ENCODE measurements at places on chromosomes 3 and 15.

DNA sequence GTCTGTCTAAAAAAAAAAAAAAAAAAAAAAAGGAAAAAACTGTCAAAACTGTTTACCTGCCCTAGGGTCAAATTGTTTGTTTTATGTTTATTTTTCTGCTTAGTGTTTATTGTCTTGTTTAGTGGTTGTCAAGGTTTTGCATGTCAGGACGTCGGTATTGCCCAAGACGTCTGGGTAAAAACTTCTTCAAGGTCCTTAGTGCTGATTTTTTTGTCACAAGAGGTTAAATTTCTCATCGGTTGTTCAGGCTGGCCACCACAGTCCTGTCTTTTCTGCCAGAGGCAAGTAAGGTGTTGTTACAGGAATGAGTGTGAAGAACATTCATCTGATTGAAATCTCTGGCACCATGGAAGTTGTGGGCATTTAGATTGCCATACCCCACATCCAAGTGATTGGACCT is 7.0 kb downstream of the DET1 start:
- no peak for DNase-seq

GRCh38 chr3:163722405-163722804 is 1355.9 kb downstream of the SI start:
- no peak for DNase-seq

DNA sequence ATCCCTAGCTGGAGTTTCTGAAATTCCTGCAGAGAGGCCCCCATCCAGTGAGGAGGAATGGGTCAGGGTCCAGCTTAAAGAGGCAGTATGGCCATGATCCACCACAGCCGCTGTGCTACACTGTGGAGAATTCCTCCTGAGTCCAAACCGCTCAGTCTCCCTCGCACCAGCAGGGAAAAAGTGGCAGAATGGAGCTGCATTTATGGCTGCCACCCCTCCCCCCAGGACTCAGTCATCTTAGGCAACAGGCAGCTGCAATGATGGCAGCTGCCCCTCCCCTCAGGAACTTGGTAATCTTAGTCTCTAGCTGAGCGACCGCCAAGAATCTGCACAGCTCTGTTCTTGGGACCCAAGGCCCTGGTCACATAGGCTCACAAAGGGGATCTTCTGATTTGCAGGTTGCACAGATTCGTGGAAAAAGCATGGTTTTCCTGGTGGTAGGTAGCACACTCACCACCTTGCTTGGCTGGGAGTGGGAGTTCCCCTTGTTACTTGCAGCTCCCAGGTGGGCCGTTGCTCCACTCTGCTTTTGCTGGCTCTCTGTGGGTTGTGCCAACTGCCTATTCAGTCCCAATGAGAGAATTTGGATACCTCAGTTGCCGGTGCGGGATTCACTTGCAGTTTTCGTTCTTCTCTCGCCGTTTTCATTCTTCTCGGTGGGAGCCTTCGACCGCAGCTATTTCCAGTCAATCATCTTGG is 204.1 kb downstream of the STXBP5L start:
- no peak for DNase-seq

GRCh38 chr3:183449391-183449790 is 21.0 kb upstream of the MCF2L2 start:
- no peak for DNase-seq

- DNase-seq, result no peak
Observed at GRCh38 chr15:63107895-63108546, 13.6 kb upstream of the LACTB start.

- DNase-seq, result no peak
Observed at GRCh38 chr3:105715372-105715771, 153.4 kb downstream of the CBLB start.

- DNase-seq, result peak; percentile 79
Observed at GRCh38 chr15:67076147-67076843, 10.9 kb downstream of the SMAD3 start.

DNA sequence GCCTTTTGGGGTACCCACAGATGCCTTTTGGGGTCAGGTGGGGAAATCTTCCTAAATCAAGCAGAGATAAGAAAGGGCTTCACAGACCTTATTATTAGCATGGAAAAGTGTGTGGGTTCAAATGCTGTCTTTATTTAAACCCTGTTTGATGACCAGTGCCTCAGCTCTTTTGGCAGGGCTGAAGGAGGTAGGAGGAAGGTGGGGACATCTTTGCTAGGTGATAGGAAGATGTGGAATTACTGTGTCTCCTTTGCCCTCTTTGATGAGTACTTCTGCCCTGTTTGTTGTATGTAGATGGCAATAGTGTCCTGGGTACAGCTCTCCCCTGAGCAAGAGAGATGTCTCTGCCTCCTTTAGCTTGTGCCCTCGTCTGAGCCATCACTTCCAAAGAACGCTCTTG is 333.3 kb upstream of the ROPN1 start:
- no peak for DNase-seq

DNA sequence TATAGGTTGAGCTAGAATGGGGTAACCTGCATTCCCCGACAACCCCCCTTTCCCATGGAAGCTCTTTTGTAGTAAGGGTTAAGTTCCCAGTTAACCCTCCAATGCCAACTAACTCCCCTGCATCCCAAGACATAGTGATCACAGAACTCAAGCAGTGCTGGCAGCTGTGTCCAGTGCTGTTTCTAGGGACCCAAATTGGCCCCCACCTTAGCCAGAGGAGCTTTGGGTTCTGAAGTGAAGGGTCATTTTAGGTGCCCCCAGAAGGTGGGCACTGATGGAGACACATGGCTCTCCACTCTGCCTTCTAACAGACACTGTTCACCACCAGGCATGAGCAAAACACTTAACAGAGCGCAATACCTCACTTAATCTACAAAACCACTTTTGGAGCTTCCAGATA is 7.1 kb downstream of the FBXL22 start:
- no peak for DNase-seq

GRCh38 chr15:74907163-74907870 is 666 bp upstream of the FAM219B start:
- no peak for DNase-seq

DNA sequence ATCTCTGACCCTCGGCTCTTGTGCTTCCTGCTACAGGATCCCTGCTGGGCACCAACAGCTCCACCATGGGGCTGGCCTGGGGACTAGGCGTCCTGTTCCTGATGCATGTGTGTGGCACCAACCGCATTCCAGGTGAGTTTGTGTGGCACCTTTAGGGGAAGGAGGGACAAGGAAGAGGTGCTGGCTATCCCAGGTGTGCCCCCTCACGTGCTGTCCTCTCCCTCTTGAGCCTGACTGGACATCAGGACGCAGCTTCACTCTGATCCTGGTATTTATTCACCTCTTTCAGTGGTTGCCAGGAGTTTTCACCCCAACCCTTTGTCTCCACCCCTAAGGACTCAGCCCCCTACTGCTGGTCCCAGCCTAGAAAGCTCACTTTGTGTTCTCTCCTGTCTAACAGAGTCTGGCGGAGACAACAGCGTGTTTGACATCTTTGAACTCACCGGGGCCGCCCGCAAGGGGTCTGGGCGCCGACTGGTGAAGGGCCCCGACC is 960 bp downstream of the THBS1 start:
- peak; percentile 8 for DNase-seq

GRCh38 chr3:47867451-47868044 is 64.6 kb downstream of the DHX30 start:
- DNase-seq, result no peak

DNA sequence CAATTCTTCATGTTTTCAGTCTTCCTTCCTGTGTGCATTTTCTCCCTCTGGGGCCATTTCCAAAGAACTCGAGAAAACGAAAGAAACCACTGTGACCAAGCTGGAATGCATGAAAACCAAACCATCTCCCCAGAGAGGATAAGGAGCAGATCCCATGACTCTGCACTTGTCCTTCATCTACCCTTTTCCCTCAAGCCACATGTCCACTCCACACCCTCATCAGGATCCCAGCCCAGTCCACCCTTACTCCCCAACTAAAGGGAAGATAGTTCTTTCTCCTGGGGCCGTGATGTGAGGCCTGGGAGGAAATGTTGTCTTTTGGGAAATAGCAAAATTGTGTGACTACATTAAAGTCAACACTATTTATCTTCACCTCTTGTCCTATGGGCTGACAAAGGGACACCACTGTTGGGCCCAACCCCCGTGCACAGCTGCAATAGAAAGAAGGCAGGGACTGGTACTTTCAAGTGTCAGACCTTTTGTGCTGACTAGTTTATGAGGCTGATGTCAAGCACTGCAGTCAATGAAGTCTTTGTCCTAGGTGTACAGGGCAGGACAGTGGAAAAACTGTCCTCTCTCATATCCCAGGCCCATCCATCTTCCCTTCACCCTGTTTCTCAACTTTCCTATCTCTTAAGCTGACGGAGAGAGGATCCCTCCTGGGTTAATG is 487.1 kb upstream of the NR2F2 start:
- no peak for DNase-seq

GRCh38 chr15:34584330-34584668 is 848 bp upstream of the GOLGA8B start:
- DNase-seq, result peak; percentile 20

GRCh38 chr3:47512416-47513124 is 942 bp downstream of the ELP6 start:
- peak; percentile 26 for DNase-seq

DNA sequence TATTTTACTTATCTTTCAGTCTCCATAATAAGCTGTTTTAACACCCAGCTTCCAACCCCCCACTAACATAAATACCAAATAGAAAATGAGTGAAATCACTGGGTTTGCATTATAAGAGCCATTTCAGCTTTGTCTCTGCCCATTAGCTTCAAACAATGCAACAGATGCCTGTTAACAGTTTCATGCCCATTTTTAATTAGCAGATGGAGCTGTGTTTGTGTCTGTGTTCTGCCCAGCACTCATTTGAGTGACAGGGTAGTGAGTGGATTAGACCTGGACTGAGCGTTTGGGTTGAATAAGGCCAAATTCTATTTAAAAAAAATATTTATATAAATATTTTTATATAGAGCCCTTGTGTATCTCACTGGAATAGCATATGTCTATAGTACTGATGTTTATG is 7.4 kb downstream of the RAB8B start:
- no peak for DNase-seq

DNA sequence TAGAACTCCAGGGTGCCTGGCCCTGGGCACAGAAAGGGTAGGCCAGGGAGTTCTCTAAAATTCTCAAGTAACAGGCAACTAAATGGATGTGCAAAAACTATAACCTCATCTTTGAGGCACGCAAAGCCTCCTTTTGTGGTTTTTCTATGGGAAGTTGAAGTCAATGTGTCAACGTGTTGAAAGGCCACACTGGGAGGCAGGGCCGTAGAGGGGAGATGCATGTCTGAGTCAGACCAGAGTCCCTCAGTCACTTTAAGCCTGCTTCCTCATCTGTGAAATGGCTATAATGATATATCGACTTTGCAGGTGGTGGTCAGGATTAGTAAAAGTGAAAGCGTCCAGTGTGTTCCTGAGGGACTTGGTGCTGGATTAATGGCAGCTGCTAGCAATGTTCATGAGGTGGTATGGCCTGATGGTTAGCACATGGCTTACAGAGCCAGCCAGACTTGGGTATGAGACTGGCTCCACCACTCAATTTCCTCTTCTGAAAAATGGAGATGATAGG is 17.0 kb downstream of the TGM5 start:
- DNase-seq, result peak; percentile 26

GRCh38 chr15:57220205-57220604 is 156.1 kb upstream of the CGNL1 start:
- DNase-seq, result no peak

GRCh38 chr3:25690768-25691533 is 26.2 kb upstream of the TOP2B start:
- DNase-seq, result no peak

Data from stimulated activated CD4-positive, alpha-beta T cell treated with anti-CD3 and anti-CD28 coated beads, Interleukin-15, amount 100 ng/mL, for 24 hours (primary cell).